ENCODE measurements at places on chromosomes 7 and 10.

- DNase-seq: no peak
Measured at GRCh38 chr10:8009031-8009430, 45.5 kb upstream of the GATA3 start.

- no peak for DNase-seq
Measured at GRCh38 chr10:28503114-28503513, 29.8 kb upstream of the WAC start.

GRCh38 chr10:637771-638195 lies 51.7 kb downstream of the DIP2C start:
- no peak for DNase-seq

DNA sequence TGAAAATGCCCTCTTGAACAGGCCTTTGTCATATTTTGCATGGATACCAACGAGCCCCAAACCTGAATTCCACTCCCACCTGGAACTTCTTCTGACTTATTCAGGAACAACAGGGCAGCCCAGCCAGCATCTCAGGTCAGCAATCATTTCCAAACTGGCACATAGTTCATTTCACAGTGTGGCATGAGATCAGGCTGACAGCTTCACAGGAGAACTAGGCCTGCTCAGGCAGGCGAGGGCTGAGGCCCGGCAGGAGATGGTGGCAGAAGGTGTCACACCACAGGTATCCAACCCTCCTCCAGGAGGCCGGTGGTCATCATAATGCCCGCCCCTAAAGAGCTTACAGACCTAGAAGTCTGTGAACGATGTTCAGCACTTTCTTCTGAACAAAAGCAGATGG lies 42.5 kb downstream of the DENND11 start:
- DNase-seq: no peak

- no peak for DNase-seq
Measured at GRCh38 chr10:70174058-70174741, 3.9 kb upstream of the SAR1A start.

GRCh38 chr10:92850185-92850584 lies 1.9 kb downstream of the EXOC6 start:
- no peak for DNase-seq

GRCh38 chr7:70812511-70812910 lies 319.4 kb upstream of the GALNT17 start:
- no peak for DNase-seq

- DNase-seq: no peak
Measured at GRCh38 chr10:76576276-76576962, 1061.2 kb downstream of the KCNMA1 start.

- DNase-seq: no peak
Measured at GRCh38 chr7:105222953-105223352, 165.8 kb downstream of the SRPK2 start.

GRCh38 chr7:81298951-81299666 lies 380.3 kb upstream of the SEMA3C start:
- DNase-seq: peak; percentile 3

GRCh38 chr10:87694011-87694794 lies 34.5 kb downstream of the PAPSS2 start:
- DNase-seq: no peak

- peak; percentile 50 for DNase-seq
Measured at GRCh38 chr10:11036424-11037011, 18.8 kb downstream of the CELF2 start.

DNA sequence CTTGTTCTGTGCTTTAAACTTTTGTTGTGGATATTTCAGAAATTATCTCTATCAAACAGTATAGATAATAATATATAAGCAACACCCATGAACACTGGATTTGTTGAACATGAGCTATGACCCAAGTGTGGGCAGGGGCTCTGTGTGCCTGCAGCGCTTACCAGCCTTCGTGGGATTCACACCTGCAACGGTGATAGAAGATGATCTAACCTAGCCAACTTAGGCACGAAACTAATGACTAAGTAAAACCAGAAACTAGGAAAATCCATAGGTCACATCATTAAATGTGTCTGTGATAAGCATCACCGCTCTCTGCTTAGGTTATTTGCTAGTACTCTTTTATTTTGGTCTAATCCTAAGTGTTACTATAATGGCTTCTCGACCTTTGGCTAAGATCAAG lies 18.0 kb downstream of the SPAG6 start:
- DNase-seq: no peak

DNA sequence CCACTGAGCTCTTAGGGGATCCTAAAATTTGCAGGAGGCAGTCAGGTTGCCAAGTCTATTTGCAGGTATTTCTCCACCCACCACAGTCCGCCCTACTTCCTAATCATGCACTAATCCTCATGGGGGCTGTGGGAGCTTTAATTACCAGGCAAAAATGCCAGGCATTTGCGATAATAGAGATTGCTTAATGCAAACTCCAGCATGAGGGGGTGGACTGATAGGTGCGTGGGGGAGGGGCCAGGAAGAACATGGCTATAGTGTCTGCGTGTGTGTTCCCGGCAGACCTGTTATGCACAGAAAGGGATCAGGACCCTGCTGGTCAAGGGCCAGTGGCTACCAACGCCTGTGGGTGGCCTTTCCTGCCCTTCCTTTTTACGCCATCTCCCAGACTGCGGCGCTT lies 15.6 kb upstream of the AQP1 start:
- peak; percentile 75 for DNase-seq

DNA sequence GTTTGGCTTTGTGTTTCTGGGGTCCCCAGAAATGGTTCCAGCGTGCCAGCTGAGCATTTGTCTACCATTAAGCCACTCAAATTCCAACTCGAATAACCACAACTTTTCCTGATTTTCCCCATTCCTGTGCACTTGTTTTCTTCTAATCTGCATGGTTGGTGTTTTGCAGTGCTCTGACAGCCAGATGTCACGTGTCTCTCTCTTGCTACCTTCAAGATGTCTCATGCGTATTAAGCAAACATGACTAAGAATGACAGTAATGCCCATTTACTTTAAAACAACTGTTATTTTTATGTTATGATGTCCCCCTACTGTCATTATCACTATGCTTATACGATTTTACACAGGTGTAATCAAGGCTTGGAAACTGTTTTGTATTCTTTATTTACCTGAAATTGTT lies 35.2 kb upstream of the MXI1 start:
- DNase-seq: no peak

DNA sequence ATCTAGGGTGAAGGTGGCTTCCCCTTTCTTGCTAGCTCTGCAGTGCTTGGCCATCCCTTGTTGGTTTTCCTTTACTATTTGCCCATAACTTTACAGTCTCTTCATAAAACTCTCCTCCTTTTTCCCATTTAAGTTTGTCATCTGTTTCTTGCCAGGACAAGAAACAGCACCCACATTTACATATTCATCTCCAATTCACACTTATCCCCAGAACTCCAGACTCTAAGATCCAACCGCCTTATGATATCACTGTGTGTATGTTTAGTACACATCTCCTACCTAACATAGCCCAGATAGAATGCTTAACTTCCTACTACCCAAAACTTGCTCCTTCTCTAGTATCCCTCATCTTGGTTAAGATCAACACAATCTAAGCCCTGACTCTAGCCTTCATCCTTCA lies 622.2 kb downstream of the KCNMA1 start:
- DNase-seq: no peak

- no peak for DNase-seq
Measured at GRCh38 chr10:36301539-36301938, 659.4 kb upstream of the FZD8 start.

DNA sequence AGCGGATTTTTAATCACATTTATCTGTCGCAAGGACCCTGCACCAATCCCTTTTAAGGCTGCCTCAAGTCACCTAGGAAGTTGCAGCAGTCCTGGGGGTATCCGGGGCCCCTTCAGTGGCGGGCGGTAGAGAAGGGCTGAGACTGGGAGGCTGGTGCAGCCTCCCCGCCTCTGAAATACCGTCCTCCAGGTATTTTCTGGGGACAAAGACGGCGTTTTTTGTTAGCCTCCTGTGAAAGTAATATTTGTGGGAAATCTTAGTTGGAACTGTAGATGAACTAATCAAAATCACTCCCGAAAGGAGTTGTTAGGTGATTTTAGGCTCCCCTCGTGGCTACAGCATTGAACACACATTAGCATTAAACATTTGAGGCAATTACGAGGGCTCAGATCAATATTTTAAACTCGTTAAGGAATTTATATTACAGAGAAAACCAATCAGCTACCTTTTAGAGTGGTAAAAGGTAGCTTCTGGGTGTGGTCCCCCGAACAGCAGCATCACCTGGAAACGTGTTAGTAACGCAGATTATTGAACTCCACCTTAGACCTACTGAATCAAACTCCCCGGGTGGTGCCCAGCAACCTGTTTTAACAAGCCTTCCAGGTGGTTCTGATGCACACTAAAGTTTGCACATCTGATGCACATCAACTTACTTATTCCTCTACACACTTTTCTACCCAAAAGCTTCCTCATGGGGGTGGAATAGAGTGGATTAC lies 530 bp upstream of the ANXA7 start:
- no peak for DNase-seq

DNA sequence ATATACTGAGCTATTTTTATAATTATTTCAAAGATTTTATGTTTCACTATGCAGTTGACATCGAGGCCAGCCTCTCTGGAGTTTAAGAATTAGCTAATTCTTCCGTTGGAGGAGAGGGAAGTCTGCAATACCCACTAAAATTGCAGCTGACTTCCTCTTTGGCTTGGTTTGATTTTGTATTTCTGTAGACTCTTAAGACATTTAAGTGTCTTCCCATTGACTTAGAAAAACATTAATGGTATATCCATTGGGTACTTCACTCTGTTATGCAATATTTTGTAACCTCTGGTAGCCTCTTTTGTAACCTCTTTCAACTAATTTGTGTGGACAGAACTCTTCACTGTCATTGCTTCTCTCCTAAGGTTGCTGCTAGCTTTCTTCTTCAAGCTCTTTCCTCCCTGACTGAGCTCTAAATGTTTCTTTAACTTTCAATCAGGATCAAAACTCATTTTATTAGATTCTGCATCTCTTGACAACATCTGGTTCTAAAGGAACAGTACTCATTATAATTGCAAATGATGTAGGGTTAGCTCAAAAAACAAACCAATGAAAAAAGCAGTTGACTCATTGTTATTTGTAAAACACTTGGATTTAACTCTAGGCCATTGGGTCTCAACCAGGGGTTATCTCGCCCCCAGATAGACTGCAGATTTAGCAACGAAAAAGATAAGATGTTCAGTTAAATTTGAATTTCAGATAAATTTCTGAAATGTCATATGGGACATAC lies 1.7 kb upstream of the ANKRD22 start:
- DNase-seq: no peak

DNA sequence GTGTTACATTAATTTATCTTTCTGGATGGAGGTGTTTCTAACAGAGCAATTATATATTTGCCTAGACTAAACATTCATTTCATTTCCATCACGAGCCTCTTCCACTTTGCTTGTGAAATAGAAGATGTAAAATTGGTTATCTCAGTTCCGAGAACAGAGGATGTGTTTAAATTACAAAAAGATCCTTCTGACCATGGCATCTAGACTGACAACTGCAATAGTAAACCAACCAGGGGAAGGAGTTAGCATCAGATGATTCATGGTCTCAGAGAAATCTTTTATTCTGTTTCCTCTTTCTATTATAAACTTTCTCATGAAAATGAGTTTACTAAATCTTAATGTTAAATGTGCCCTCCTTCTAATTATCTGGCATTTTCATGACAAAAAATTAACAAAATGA lies 149.8 kb upstream of the WDR11 start:
- no peak for DNase-seq

- DNase-seq: no peak
Measured at GRCh38 chr7:90788052-90788451, 191.9 kb downstream of the CDK14 start.

DNA sequence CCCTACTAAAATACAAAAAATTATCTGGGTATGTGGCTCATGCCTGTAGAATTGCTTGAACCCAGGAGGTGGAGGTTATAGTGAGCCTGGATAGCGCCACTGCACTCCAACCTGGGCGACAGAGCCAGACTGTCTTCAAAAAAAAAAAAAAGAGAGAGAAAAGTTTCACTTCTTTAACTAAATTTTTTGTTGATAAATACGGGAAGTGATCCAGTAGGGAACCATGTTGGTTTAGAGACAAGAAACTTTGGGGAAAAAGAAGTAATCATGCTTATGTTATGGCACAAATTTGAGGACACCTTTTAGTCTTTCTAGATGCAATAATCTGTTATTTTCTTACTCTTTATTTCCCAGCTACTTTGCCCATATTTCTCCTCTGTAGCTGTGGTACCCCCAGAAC lies 309.7 kb downstream of the TYW1 start:
- DNase-seq: no peak

DNA sequence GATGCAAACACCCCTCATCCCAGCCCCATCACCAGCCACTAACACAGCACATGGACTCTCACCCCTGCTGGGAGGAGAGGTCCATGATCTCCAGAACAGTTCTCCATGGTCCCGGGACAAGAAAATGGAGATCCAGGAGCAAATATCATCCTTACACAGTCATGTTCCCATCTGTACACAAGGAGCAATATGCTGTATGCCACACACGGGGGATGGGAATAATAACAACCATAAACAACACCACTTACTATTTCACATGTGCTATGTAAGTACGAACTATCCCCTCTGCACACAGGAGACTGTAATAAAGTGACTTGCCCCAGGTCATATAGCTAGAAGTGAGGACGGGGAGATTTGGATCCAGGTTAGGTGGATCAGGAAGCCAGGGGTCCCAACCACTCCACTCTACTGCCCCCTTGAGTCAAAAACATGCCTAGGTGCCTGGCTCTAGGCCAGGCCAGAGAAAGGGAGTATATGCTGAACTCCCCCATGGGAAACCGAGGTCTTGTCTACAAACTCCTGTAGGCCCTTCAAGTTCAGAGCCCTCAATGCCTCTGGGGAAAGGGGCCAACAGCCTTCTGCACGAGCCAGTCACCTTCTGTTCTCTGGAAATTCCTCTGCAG lies 34.1 kb downstream of the LRRC20 start:
- DNase-seq: peak; percentile 63

- no peak for DNase-seq
Measured at GRCh38 chr10:52212062-52212461, 102.0 kb upstream of the DKK1 start.

- DNase-seq: no peak
Measured at GRCh38 chr10:878333-878759, 53.2 kb downstream of the LARP4B start.

Data from cardiac muscle cell (in vitro differentiated cells and primary cell).